ENCODE measurements at places on chromosomes 2 and 18. TPM values are rescaled to one million over a fixed set of nuclear protein-coding genes. Genes with fewer than 3 reads are reported as not detected.

- H3K36me3 ChIP-seq: no peaks in the 10 kb centered on the region
These were observed 230.2 kb upstream of the TNP1 start for GRCh38 chr2:217090024-217090473.

DNA sequence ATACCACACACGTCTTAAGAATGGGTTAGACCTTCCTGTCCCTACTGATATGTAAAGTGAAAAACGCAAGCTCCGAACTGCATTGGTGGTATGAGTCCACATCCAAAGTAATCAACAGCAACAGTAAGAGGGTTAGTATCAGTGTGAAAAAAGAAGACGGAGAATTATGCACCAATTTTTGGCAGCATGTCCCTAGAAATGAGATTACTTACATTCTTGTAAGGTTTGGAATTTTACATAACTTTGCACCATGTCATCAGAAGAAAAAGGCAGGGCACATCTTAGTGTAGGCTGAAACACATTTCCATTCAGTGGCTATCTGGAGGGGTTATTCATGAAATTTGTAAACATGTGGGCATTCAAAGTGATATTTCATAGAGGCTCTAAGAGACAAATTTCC, 88.2 kb downstream of the LONRF2 start:
- H3K27ac ChIP-seq: peak overlapping the region; percentile 86
- no peaks in the 10 kb centered on the region for H3K36me3 ChIP-seq
- H3K27me3 ChIP-seq: no peaks in the 10 kb centered on the region
- H3K4me3 ChIP-seq: peak overlapping the region; percentile 12
- DNase-seq: no peak

GRCh38 chr2:238589591-238590460, 163.1 kb downstream of the ASB1 start:
- no peaks in the 10 kb centered on the region for H3K36me3 ChIP-seq
- no peaks in the 10 kb centered on the region for H3K4me1 ChIP-seq
- DNase-seq: no peak
- no peak overlapping the region for H3K27ac ChIP-seq
- no peak overlapping the region for H3K4me3 ChIP-seq
- no peaks in the 10 kb centered on the region for H3K27me3 ChIP-seq

RAD51AP2 gene
- not detected for total RNA-seq

KCNG3 gene
- total RNA-seq: not detected

ANKRD62 gene
- total RNA-seq: not detected

TMEM200C gene
- not detected for total RNA-seq

All from activated B cell treated with CpG ODN at 0.5 μM for 24 hours (primary cell).